ENCODE measurements at places on chromosomes 13 and 19.

- DNase-seq: no peak
Observed at GRCh38 chr13:102696465-102696864, 1.6 kb upstream of the METTL21C start.

GRCh38 chr13:66578305-66578704 lies 651.8 kb downstream of the PCDH9 start:
- DNase-seq: no peak

GRCh38 chr13:113990321-113990837 lies 16.5 kb upstream of the C13orf46 start:
- DNase-seq: no peak

DNA sequence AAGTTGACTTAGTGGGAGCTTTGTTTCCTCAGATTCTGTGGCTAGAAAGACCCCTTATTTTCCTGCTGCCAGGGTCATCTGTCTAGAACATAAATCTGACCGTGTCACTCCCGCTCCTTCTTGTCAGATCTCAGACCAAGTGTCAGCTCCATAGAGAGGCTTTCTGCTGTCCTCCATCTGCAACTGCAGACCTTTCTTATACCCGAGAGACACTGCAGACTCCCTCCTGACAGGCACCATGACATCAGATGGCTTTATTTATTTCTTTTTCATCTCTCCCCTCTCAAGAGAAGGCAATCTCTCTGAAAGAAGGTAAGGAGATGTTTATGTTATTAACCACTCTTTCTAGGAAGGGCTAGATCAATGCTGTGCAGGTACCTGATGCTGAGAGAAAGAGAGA lies 726.5 kb downstream of the UQCRFS1 start:
- DNase-seq: no peak

GRCh38 chr19:8557642-8558238 lies 19.5 kb downstream of the MYO1F start:
- DNase-seq: no peak

GRCh38 chr13:31964168-31964567 lies 67.4 kb upstream of the FRY start:
- DNase-seq: no peak

GRCh38 chr13:113113846-113114271 lies 8.3 kb downstream of the F7 start:
- no peak for DNase-seq

DNA sequence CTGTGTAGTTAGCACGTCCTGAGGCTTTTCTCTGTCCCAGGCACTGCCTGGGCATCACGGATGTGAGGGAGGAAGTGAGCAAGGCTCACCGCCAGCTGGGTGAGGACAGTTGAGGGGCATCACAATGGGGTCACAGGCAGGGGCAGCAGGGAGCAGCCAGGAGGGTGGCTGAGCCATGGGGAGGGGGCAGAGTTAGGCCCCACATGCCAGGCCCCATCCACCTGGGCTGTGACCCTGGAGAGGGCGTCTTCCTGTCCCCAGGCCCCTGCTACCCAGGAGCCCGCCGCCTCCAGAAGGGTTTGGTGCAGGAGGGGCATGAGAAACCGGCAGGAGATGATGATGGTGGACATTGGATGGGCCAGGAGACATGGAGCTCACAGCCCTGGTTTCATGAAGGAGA lies 56.8 kb upstream of the F7 start:
- no peak for DNase-seq

GRCh38 chr19:45217193-45217956 lies 27.8 kb downstream of the EXOC3L2 start:
- peak; percentile 51 for DNase-seq

- DNase-seq: peak; percentile 9
Observed at GRCh38 chr13:78875792-78876580, 217.0 kb upstream of the OBI1 start.

DNA sequence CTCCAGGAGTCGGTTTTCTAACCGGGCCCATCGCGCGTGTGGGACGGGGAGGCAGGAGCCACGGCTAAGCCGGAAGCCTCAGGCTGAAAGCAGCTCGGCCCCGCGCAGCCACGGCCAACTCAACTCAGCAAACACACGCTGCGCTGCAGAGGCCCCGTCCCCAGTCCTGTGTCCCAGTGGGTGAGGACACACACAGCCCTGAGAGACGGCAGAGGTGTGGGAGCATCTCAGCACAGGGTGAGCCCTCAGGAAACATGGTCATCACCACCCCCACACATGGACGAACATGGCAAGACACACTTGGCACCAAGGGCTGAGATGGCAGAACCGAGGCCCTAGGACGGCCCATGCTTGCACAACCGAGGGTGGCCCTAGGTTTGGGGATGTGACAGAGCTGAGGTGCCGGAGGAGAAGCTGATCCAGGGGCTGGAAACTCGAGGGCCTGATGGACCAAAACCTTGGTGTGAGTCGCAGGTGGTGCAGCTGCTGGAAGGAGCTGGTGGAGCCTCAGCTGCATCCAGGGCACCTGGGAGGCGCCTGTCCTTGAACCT lies 29.0 kb upstream of the C13orf46 start:
- no peak for DNase-seq

DNA sequence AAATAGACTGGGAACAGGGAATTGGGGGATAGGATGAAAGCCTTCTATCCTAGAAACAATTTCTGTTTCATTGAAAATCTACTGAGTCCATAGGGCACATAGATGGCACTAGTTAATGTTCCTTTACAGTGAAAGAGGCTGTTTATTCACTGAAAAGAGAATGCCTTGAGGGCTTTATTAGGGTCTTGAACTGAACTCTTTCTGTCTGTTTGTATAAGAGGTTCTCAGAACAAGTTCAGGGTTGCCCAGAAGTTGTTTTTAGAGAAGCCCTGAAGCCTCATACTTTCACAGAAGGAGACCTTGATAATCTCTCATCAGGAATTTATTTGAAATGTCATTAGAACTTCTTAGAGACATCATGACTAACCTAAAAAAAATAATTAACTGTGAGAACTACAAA lies 43.9 kb downstream of the ENOX1 start:
- DNase-seq: no peak

GRCh38 chr19:18665771-18666202 lies 17.7 kb upstream of the CRTC1 start:
- no peak for DNase-seq

GRCh38 chr13:20156702-20157101 lies 4.2 kb downstream of the GJA3 start:
- peak; percentile 55 for DNase-seq

DNA sequence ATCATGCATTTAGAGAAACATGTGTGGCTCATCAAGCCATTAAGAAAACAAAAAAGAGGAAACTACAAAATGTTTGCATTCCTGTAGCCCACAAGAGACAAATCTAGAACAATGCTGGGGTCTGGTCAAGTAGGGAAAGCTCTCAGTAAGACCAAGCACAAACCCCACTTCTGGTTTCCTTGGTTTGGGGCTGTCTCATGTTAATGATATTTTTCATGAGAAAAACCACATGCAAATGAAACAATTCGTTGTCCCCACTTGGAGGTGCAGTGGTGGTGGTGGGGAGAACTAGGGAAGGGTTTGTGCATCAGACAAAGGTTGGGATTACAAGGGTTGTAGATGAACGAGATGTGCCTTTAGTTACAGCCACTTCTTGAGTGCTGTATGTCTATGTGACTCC lies 7.0 kb upstream of the RB1 start:
- no peak for DNase-seq

DNA sequence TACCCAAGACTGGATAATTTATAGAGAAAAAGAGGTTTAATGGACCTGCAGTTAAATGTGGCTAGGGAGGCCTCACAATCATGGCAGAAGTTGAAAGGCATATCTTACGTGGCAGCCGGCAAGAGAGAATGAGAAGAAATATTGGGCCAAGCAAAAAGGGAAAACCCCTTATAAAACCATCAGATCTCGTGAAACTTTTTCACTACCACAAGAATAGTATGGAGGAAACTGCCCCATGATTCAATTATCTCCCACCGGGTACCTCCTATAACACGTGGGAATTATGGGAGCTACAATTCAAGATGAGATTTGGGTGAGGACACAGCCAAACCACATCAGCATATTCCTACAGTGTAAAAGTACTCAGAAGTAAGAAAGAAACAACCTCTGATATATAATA lies 4.7 kb upstream of the KBTBD7 start:
- no peak for DNase-seq

DNA sequence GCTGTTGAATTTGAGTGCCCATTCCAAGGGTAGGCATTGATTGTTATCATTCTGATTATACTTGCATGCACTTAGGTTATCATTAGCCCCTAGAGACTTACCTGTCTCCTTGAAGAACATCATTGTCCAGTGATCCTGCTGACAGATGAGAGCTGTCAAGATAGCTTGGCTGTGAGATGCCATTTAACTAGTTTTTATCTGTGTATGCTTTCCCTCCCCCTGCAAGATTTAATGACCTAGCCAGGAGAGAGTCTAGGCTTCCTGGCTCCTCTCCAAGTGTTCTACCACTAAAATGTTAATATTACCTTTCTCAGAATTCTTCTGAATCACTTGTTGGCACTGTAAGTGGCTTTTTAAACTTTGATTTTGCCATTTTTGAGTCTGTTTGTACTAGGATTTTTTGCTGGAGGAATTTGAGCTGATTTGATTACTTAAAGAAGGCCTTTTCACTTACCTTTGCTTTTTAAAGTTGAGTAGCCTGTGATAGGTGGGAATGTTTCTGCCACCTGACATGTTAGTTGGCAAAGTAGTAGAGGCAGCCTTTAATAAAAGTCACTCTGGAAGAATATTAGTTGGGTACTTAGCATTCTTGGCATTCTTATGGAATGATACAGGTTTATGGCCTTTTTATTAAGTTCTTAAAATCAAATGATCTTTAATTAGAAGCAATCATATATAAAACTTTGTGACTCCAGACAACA lies 41.1 kb downstream of the ARHGAP35 start:
- DNase-seq: no peak

- DNase-seq: no peak
Observed at GRCh38 chr13:51590971-51591627, 6.8 kb downstream of the WDFY2 start.

GRCh38 chr13:98626298-98626935 lies 49.5 kb upstream of the STK24 start:
- no peak for DNase-seq

DNA sequence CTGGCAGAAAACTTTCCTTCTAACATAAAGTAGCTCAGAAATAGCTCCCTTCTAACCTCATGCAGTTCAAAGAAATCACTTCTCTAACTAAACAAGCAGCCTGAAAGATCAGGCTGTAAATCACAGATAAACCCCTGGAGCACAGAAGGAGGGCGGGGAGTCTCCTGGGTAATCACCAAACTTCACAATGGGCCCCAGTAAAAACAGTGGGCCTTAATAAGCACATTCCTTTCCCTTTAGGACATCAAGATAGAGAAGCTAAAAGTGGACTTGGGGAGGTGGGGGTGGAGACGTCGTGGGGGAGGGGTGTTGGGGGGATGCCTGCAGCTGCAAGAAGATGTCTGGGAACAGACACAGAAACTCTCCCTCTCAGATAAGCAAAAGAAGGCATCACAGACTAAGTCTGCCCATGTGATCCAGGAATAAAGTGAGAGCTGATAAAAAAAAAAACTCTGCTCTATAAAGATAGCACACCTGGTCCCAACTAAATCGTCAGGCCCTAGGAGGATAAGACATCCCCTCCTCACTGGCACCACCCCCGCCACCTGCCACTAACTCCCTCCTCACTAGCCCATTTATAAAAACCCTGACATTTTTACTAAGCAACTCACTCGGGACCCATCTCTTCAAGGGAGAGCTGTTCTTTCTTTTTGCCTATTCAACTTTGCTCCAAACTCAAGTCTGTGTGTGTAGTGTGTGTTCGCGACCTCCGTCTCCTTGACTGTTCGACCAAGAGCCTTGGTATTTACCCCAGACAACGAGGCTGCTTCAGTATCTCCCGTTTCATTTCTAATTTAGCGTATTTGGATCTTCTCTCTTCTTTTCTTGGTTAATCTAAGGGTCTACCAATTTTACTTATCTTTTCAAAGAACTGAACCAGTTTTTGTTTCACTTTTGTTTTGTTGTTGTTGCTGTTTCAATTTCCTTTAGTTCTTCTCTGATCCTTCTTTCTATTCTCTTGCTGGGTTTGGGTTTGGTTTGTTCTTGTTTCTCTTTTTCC lies 31.7 kb downstream of the DNAJC15 start:
- DNase-seq: peak; percentile 86

DNA sequence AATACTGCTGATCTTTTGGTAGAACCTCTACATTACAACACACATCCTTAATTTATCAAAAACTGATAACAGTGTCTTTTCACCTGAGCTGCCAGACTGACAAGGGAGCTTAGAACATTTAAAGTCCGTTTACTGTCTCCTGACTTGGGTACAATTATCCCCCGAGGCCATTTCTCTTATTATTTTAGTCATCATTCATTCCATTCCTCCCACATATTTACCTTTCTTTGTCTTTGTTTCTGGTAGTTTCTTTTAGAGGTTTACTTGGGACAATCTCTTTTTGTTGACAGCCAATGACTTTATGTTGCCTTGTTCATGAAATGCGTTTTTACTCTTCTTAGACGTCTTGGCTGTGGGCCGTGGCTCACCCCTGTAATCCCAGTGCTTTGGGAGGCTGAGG lies 186.9 kb downstream of the PCCA start:
- no peak for DNase-seq
